ENCODE measurements at places on chromosomes 7 and 10.

- no peak for DNase-seq
Observed at GRCh38 chr10:130422366-130423324, 286.5 kb downstream of the GLRX3 start.

DNA sequence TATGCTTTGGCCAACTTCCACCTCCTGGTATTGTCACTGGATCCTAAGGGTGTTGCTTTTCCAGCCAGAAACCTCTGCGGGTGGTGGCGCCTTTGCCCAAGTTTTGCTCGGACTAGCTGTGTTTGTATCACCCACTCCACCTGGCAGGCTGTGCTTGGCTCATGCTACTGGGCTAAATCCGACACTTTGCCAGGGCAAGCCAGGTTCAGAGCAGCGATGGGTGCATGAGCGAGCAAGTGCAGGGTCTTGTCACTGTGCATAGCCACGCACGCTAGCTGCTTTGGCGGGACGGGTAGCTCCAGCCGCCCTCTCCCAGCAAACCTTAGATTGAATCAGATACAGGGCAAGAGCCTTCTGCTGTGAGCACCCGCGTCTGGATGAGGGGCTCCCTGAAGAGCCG lies 737.5 kb downstream of the PCDH15 start:
- no peak for DNase-seq

DNA sequence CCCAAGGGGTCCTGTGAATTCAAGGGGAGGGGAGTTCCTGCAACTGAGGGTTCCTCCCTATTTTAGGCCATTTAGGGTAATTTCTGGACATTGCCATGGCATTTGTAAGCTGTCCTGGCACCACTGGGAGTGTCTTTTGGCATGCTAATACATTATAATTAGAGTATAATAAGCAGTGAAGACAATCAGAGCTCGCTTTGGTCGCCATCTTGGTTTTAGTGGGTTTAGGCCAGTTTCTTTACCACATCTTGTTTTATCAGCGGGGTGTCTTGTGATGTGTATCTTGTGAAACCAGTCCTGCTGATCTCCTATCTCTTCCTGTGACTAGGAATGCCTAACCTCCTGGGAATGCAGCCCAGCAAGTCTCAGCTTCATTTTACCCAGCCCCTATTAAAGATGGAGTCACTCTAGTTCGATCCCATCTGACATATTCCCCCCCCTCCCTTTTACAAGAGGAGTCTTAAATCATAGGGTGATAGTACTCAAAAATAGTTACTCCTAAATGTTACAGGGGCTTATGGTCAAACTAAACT lies 43.2 kb downstream of the SVOPL start:
- no peak for DNase-seq

DNA sequence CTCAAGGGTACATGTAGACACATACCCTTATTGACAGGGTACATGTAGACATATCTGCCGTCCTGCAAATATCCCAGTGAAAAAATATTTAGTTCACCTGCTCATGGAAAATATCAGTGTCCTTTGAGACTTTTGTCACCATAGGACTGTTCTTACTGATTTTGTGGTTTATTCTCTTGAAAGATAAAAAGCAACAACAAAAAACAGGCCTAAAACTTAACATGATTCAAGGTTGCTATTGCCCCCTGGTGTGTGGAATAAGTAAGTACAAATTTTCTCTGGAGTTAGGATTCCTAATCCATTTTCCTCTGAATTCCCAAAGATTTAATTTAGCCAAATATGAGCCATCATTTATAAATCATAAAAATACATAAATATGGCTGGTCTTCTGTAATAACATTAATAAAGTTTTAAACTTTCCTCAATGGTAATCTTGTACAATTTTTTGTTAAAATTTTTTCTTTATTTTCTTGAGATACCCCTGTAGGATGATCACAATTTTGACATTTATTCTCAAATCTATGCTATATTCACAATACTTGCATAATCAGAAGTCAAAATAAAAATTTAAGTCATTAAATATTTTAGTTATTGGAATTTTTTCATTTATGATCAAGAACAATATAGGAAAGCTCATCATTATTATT lies 741.4 kb upstream of the POT1 start:
- no peak for DNase-seq

GRCh38 chr10:4655406-4655805 lies 170.6 kb upstream of the AKR1E2 start:
- DNase-seq, result no peak

DNA sequence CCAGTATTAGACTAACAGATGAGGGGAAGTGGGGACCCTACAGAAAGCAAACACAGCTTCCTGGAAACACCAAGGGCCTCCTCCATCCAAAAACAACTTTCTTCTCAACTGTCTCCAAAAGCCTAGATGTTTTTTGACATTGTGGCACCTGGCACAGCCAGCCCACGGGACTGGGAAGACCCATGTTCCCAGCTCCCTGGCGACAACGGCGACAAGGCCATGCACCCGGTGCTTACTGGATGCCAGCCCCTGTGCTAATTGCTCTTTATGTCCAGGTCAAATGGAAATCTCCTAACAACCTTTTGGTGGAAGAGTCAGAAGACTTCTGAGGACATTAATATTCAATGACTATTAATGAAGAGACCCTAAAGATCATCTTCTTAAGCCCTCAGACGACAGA lies 7.1 kb downstream of the FGFR2 start:
- no peak for DNase-seq

GRCh38 chr7:50821457-50822008 lies 38.8 kb upstream of the GRB10 start:
- no peak for DNase-seq

GRCh38 chr10:29569795-29570194 lies 65.0 kb downstream of the SVIL start:
- no peak for DNase-seq

DNA sequence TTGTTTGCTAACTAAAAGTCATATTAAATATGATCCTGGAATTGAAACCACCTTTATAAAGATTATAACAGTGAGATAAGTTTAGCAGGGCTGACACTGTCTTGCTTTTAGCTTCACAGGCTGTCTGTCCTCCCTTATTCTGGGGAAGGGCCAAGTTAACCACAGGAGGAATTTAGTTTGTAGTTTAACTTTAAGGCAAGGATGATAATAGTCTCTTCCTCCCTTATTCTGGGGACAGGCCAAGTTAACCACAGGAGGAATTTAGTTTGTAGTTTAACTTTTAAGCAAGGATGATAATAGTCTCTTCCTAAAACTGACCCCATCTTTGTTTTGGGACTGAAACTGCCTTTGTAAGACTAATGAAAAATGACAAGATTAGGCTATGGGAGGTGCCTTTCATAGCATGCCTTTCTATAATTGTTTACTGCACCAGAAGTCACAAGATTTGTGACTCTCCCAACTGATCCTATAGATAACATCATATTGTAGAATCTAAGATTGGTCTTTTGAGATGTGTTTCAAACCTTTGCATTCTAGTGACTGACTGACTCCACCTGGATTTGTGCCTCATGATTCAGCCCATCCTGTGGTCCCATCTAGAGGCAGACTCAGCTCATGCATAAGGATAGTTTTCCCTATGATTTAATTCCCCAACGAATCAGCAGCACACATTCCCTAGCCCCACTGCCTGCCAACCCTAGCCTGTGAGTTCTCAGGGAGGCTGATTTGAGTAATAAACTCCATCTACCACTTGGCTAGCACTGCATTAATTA lies 212.0 kb downstream of the MAGI2 start:
- DNase-seq, result no peak

DNA sequence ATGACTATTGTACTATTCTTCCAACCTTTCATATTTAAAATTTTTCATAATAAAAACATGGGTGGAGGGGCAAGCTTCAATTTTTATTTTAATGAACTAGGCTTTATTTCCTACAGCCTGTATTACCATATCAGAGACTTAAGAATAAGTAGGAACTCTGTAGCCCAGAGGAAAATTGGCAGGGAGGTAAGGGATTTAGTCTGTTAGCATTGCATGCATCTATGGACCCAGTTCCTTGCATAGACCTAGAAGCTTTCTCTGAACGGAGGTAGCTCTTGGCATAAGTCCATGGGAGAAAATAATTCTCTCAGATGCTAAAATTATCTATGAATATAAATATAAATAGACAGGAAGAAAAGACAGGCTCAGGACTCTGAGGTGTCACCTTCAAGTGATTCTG lies 31.4 kb upstream of the CCDC6 start:
- no peak for DNase-seq

GRCh38 chr10:24463611-24464426 lies 254.9 kb downstream of the KIAA1217 start:
- DNase-seq, result no peak

- no peak for DNase-seq
Observed at GRCh38 chr7:156816943-156817572, 75.9 kb downstream of the LMBR1 start.

DNA sequence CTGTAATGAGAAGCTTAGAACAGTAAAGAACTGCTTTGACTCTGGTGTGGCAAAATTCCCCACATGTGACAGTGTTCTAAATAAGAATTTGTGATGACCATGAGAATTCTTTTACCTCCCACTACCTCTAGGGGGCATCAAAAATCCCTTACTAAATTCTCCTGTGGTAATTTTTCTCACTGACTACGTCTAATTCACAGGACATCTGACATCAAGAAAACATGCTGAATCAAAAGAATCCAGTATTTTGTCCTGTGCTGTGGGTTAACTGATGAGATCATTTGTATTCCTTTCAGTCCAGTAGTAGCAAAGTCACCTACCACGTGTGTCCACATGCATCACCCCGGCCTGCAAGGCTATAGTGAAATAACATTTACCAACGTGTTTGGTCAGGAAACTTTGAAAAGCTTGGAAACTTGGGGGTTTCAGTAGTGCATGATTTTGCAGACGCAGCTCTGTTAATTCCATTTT lies 103.8 kb downstream of the ATE1 start:
- DNase-seq, result no peak

DNA sequence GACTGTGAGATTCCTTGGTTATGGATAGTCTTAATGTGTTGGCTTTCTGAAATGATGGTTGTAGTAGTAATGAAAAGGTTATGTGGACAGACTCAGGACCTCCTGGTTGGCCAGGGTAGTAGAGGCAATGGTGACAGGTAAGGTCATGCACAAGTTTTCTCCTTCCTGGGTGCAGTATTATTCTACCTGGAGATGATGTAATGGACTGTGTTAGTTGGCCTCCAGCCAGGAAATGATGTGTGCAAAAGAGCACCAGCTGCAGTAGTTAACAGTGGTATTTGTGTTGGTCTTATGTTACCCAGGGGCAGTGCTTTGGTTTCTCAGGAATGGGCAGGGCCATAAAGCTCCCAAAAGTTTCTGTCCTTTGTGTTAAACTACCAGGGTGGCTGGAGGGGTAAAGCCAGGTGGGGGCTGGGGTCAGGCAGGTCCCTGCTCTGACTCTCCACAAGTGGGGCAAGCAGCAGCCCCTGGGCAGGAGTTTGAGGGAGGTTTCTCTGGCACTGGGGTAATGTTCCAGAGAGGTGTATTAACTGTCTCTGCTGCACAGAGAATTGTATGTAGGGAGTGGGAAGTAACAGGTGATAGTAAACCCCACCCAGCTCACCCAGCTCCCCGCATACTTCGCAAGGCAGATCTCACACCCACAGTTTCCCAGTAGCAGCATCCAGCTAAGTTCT lies 36.3 kb downstream of the GPR22 start:
- no peak for DNase-seq

- no peak for DNase-seq
Observed at GRCh38 chr10:14879928-14880193, 1.2 kb downstream of the SUV39H2 start.

- DNase-seq, result no peak
Observed at GRCh38 chr10:24439935-24440334, 231.0 kb downstream of the KIAA1217 start.

DNA sequence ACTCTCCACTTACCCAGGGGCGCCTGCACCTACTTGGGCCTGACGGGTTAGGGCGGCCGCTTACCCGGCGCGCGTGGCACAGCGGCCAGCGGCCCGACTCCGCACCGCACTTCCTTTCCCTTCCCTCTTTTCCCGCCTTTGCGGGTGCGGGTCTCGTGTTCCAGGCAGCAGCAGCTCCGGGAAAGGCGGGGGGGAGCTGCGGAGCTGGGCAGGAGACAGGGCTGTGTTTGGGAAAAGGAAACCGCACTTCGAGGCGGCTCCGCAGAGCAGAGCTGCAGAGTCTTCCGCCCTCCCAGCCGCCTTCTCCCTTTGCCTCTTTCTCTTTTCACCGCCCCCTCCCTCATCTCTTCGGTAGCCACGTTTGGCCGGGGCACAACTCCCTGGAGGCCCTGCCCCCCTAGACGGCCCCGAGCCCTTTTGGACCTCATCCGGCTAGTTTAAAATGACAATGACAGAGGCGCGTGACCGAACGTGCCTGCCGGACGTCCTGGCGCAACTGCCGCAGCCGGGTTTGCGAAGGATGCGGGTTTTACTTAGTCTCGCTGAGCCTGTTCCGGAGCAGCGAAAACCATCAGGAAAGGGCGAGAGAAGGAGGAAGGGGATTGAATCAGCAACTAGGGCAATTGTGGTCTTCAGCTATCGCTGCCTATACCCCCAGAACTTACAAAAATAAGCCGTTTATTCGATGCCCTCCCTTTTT lies 7.9 kb upstream of the PAX2 start:
- no peak for DNase-seq

DNA sequence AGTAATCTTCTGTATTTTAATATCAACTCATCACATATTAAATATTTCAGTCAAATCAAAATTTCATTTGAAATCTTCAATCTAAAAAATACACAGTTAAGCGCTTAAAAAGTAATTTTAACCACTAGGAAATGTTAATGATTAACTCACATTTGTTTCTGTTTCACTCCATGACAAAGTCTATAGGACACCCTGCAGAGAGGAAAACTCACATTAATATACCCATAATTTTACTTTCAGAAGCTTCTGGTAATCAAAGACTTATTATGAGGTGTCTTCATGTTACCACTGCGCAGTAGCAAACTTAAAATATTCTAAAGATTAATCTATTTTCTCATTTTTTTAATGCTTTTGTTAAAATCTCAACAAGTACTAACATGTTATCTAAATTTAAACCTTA lies 41.0 kb upstream of the ZNF518A start:
- no peak for DNase-seq

DNA sequence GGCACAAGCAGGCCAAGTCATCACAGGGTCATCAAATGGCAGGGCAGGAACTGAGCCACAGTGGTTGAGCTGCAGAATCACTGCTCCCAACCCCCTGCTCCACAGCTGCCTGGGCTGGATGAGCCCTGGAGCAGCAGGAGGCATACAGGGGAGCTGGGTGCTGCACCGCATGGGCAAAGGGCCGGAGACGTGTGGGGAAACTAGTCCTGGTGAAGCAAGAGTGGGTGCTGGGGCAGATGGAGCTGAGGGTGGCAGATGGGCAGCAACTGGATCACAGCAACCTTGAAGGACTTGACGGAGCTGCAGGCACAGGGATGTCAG lies 16.0 kb upstream of the VOPP1 start:
- DNase-seq, result no peak
